ENCODE measurements at places on chromosomes 3 and 15. TPM values are rescaled to one million over a fixed set of nuclear protein-coding genes. Genes with fewer than 3 reads are reported as not detected.

GHSR gene
- total RNA-seq = not detected

NOX5 gene
- not detected for total RNA-seq

GOLGA8S gene
- total RNA-seq = 0.29 TPM

FBXL2 gene
- not detected for total RNA-seq

CTXN2 gene
- not detected for total RNA-seq

GRCh38 chr15:60843482-60843881 lies 364.5 kb upstream of the ICE2 start:
- H3K27me3 ChIP-seq = peaks cover 30% of the 10 kb centered on the region
- DNase-seq = peak; percentile 4
- H3K36me3 ChIP-seq = no peaks in the 10 kb centered on the region
- H3K27ac ChIP-seq = no peak overlapping the region
- no peak overlapping the region for H3K4me3 ChIP-seq
- peaks cover 75% of the 10 kb centered on the region for H3K4me1 ChIP-seq

- no peaks in the 10 kb centered on the region for H3K27me3 ChIP-seq
- H3K27ac ChIP-seq = no peak overlapping the region
- no peak overlapping the region for H3K4me3 ChIP-seq
- no peaks in the 10 kb centered on the region for H3K36me3 ChIP-seq
- no peak for DNase-seq
- no peaks in the 10 kb centered on the region for H3K4me1 ChIP-seq
Observed at GRCh38 chr15:99121207-99121606, 16.3 kb downstream of the SYNM start.

GRCh38 chr15:48965972-48966371 lies 2.3 kb upstream of the SHC4 start:
- no peak overlapping the region for H3K27ac ChIP-seq
- H3K4me1 ChIP-seq = peaks cover 40% of the 10 kb centered on the region
- peaks cover 2% of the 10 kb centered on the region for H3K36me3 ChIP-seq

Data from activated T-cell treated with anti-CD3 and anti-CD28 coated beads, Interleukin-2, amount 50 U/mL, for 72 hours (primary cell).